ENCODE measurements at places on chromosomes 3 and 15.

DNA sequence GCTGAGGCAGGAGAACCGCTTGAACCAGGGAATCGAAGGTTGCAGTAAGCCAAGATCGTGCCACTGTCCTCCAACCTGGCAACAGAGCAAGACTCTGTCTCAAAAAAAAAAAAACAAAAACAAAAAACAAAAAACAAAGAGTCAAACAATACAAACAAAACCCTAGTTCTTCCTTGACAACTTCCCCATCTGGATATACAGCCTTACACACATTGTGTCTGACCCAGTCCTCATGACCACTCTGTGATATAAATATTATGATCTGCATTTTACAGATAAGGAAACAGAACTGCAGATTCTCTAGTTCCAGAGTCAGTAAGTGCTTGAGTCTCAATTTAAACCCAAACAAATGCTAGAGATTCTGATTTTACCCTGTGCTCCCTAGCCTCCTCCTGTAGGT lies 4.8 kb upstream of the ESYT3 start:
- DNase-seq, result no peak

DNA sequence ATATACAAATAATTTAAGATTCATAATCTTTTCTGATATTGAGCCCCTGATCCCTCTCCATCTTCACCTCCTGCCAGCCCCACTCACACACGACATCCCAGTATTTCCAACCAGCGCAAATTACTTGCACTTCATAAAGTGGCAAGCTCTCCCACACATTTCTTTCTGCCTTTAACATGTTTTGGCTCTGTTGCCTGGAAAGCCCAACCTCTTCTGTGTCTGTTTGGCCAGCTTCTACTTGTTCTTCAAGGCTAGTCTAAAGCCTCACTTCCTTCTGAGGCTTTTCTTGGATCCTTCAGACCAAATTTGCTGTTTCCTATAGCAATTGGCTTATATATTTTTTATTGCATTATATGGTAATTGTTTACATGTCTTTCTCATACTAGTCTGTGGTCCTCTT lies 5.1 kb upstream of the TM6SF1 start:
- no peak for DNase-seq

DNA sequence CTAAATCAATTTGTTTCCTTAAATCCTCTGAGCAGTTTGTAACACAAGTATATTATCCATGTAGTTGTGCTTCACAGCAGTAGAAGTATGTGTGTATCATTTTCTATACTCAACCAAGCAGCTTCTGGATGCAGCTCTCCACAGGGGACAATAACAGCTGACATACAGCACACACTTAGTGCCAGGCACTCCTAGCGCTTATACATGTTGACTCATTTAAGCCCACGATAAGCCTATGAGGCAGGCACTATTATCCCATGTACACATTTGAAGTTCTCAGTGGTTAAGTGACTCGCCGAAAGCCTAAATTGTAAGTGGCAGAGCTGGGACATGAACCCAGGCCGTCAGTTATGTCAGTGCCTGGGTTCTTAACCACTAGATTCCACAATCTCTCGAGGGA lies 20.3 kb upstream of the LPP start:
- DNase-seq, result no peak

GRCh38 chr3:109707617-109708016 lies 370.3 kb upstream of the DPPA4 start:
- DNase-seq, result no peak

- DNase-seq, result no peak
Measured at GRCh38 chr3:127059072-127059471, 76.2 kb downstream of the PLXNA1 start.

DNA sequence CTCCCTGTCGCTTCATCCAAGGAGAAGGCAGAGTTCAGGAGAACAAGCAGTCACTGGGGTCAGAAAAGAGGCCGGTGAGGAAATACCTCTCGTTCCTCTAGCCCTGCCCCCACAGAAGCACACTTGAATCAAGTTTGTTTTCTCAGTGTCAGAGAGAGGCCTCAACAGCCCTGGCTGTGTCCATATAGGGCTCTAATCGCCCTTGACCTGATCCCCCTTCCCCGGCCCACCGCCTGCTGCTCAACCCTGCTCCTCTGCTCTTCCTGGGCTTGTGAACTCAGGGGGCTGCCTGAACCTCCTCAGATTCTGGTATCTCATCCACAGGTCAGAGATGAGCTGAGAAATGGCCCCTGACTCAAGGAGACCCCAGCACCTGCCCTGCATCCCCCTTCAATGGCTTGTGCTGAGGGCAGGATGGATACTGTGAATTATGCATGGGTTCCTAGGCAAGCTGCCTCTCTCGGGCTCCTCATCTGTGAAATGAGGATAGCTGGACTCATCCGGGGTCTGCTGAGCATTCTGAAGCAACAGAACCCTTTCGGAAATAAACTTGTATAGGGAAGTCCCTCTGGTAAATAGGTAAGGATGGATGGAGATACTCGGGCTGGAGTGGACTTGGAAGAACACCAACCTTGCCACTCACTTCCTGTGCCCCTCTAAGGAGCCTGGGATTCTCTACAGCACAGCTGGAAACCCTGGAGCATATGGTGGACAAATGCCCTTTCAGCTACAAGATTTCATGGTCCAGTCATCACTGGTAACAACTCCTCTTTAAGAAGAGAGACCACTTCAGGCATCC lies 147.5 kb downstream of the STT3B start:
- DNase-seq, result no peak

- no peak for DNase-seq
Measured at GRCh38 chr3:24181256-24181655, 236.2 kb downstream of the NR1D2 start.

DNA sequence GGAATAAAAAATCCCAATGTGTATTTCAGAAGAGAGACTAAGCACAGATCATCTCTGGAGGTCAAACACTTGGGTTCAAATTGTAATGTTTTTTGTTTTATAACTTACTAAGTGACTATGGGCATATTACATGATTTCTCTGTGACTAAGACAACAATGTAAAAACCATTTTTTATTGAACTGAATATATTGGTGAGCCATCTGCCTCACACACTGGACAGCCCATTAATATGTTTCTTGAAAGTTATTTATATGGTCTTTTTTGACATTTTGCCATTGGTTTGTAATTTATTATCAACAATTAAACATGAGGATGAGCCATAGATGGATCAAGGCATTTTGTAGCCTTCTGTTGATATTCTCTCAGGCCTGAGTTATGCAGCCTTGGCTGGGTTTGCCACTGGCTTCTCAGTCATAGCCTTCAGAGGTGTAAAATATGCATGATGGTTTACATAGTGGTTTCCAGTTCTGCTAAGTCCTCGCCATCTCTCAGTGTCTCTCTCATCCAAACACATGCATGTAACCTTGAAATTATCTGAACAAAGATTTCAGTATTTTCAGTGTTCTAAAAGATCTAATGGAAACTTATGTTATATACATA lies 997.2 kb downstream of the DIPK2A start:
- no peak for DNase-seq

- no peak for DNase-seq
Measured at GRCh38 chr3:169510693-169511010, 152.9 kb downstream of the MECOM start.

GRCh38 chr3:149460117-149460516 lies 14.4 kb upstream of the TM4SF4 start:
- DNase-seq, result no peak

GRCh38 chr3:71232175-71232679 lies 351.3 kb downstream of the FOXP1 start:
- no peak for DNase-seq

DNA sequence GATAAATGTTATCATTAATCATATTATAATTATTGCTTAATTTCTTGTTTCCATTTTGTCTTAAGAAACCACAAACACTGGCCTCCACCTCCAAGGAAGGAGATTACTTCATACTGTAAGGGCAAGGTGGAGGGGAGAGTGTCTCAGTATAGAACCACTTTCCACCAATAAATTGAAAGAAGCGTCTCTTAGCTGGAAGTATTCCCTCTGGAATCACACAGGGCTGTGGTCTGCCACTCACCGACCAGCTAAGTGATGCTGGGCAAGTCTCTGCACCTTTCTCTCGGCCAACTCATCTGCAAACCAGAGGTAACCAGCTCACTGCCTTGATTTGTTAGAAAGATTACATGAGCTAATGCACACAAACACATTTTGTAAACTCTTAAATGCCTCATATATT lies 63.1 kb downstream of the EIF4E3 start:
- no peak for DNase-seq

GRCh38 chr15:58475573-58476524 lies 44.1 kb downstream of the LIPC start:
- DNase-seq, result no peak

GRCh38 chr15:82810890-82811426 lies 1.5 kb downstream of the WHAMM start:
- DNase-seq, result no peak

DNA sequence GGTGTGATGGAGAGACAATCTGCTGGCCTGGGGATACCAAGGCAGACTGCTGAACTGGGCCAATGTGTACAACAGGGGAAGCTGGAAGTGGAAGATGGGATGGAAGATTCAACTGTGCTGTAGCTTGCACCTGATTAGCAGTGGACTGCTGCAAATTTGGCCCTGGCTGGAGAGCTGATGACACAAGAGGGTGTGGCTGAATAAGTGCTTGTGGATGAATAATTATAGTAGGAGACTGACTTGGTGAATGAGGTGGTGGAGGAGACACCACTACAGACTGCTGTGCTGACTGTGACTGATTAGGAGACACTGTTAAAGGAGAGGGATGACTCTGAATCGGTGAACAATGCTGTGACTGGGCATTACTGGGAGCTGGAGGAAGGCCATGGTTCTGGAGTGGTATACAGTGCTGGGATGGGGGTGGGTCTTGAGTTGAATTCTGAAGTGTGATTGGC lies 52.5 kb downstream of the PHC3 start:
- no peak for DNase-seq

- no peak for DNase-seq
Measured at GRCh38 chr15:96344060-96344705, 13.7 kb downstream of the NR2F2 start.

DNA sequence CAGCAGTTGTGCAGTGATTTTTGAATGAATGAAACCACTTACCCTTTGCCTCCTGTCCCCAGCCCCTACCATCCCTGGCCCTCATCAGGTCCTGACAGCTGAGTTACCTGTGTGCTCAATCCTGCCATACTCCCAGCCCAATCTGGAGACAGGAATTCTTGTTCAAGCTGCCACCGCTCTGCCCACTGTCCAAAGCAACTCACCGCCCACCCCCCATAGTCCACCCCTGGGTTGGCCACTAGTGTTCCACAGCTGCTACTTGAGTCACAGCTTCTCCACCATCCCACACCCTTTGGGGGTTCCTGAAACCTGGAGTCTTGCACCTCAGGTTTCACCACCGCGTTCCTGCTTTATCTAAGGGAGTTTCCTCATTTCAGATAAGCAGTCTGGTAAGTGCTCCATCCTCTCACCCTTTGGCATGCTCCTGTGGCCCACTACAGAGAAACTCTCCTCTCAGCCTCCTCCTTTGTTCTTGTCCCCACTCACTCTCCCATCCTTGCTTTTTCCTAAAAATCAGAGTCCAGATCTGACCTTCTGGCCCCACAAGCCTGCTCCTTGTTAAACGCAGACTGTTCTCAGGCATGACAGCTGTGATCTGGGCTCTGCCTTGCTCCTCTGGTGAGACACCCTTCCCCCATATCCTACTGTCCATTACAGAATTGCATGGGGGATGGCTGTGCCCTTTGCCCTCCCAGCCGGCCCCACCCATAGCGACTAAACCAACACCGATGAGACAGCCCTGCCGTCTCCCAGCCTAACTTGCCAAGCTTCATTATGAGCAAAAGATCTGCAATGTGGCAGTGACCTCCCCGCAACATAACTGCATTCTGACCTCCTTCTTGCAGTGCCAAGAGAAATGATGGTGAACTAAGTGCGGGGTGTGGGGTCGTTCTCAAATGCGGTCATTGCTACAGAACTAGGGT lies 50.0 kb downstream of the CYP19A1 start:
- DNase-seq, result no peak

GRCh38 chr3:20622304-20622703 lies 436.3 kb upstream of the SGO1 start:
- DNase-seq, result no peak

- no peak for DNase-seq
Measured at GRCh38 chr3:88036221-88036620, 22.6 kb downstream of the CGGBP1 start.

DNA sequence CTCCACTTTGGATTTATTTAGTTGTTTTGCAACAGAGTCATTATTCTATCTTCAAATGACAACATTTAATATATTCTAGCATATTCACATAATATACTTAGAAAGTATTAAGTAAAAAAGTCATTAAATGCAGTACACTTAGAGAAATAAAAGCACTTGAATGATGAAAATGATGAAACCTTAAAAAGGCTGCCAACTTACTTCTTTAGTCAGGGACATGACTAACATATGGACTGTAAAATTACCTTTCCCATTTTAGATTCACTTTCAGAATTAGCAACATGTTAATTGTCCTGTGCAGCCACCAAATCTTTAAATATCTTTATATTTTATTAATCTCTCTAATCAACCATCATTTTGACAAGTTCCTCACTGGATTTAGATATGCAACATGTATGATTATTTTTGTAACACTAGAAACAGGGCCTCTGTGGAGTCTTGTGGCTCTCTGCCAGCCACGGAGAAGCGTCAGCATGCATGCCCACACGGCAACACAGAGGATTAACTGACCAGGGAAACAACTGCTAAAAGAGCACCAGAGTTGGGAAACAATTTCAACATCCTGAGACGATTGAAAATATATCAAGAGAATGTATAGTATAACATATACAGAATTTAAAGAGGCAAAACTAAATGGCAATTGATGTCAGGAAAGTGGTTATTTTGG lies 95.7 kb downstream of the ANO10 start:
- no peak for DNase-seq

GRCh38 chr15:58770519-58770856 lies 614 bp upstream of the MINDY2 start:
- peak; percentile 11 for DNase-seq

DNA sequence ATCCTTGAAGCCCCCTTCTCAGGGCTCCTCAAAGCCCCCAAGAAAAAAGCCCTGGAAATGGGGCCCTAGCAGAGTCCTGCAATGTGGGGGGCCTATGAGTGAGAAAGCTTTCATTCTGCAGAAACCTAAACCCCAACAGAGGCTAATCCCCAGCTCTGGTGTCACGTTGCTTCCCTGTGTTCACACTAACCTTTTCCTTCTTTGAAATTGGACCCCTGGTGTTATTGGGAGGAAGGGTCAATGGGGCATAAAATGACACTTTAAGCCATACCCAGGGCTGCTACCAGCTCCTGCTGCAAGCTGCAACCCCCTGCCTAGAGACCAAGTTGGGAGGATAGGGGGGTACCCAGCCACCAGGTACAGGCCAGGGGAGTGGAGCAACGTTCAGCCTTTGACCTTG lies 2.1 kb downstream of the CYP1A2 start:
- no peak for DNase-seq

GRCh38 chr3:13040361-13041074 lies 32.7 kb downstream of the IQSEC1 start:
- peak; percentile 69 for DNase-seq

All from GM18507 (cell line).